ENCODE measurements at places on chromosomes 6 and 20.

GRCh38 chr20:40604416-40604815 is 84.6 kb downstream of the MAFB start:
- DNase-seq, result no peak

DNA sequence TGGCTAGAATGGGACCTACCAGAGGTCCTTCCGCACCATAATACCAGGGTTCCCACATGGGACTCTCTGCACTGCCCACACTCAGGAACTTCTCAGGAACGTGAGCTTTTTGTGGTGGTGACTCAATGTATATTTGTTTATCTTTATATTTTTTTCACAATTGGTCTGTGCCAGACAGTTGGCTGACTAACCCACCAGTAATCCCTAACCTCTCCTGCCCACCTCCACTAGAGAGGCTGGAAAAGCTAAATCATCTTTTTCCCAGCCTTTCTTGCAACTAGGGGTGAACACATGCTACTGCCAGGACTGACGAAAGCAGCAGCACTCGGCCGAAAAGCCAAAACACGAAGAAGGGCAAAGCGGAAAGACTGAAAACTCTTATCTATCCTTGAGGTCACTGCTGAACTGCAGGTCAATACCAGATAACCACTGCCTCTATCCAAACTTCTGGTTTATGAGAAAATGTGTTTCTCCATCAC is 112.9 kb downstream of the TRERF1 start:
- DNase-seq, result peak; percentile 60

DNA sequence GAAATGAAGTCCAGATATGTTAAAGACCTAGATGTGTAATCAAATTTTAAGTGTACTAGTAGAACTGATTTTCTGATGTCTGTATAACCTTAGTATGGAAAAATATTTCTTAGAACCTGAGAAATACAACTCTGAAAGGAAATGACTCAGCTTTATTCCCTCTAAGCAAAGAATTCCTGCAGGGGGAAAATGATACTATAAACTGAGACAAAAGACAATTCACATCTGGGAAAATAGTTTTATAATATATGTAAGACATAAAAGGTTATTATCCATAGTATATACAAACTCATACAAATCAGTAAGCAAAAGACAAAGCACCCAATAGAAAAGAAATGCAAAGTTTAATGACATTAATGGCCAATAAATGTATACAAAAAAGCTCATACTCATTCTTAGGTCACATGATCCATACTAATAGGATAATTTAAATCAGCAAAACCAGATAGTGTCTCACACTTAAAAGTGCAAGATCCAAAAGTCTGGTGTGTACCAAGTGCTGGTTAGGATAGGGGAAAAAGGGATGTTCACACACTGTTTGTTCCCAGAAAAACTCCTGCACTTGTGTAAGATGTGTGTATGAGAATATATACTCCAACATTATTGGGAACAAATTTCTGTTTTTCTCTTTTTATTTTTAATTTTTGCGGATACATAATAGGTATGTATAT is 22.6 kb downstream of the RNF217 start:
- no peak for DNase-seq

DNA sequence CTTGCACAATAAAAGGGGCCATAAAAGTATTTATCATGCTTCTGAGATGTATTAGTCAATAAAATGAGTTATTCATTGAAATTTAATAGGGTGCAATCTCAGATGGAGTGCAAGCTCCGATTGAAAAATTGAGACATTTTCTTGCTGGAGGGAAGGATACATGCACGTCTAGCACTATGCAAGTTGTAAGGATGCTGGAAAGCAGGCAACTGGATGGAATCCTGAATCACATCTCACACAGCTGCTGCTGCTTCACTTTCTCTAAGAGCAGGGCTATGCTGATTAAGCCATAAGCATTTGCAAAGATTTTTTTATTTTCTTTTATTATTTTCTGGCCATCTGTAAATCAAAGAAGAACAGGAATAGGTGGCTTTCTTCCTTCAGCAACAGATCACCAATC is 308.8 kb upstream of the EPHA7 start:
- no peak for DNase-seq

DNA sequence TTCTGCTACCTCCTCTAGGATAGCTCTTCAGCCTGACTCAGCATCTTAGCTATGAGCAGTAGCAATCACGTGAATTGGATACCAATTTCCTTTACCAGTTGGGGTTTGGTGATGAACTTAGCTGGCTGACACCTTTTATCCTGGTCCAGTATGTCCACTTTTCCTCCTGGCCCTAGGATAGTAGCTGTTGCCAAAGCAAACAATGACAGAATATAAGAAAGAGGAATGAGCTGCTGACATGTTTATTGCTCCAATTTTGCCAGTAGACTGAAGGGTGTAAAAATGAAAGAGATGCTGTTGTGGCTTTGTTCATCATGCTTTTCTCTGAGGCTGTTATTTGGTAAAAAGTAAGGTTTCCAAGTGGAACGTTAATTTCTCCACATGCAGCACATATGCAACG is 168.3 kb upstream of the JAG1 start:
- DNase-seq, result no peak

- no peak for DNase-seq
Measured at GRCh38 chr6:139590206-139590605, 215.8 kb upstream of the CITED2 start.

DNA sequence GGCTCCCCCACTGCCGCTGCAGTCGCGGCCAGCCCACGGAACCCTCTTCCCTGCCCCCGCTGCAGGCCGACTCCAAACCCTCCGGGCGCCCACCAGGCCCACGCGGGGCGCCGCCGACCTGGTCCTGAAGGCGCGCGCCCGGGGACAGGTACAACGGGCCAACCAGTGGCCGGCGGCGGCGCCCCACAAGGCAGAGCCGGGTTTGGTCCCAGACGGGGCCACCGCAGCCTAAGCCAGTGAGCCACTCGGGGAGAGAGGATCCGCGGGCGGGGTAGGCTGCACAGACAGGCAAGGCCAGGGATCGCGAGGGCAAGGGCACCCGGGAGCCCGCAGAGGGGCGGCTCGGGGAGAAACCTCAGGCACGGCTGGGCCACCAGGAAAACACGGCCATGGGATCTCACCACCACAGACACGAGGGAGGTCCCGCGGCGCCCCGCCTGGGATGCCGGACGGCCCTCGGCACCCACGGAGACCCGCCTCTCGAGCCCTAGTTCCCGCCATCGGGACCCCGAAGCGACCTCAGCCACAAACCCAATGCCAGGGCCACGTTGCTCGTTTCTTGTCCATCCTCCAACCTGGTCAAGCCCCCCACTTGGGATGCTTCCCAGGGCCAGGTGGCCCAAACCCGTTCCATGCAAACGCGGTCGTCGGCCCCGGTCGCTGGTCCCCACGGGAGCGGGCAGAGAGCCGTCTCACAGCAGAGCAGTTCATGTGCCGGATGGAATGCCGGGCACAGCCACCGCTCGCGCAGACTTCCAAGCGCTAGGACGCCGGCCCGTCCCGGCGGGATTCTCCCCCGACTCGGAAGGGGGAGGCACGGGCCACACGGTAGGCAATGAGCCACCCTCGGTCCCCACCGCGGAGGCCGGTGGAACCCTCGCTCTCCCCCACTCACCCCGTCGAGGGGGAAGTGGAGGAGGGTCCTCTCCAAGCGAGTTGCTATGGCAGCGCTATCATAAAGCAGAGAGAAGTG is 1956.6 kb upstream of the DEFB115 start:
- no peak for DNase-seq

DNA sequence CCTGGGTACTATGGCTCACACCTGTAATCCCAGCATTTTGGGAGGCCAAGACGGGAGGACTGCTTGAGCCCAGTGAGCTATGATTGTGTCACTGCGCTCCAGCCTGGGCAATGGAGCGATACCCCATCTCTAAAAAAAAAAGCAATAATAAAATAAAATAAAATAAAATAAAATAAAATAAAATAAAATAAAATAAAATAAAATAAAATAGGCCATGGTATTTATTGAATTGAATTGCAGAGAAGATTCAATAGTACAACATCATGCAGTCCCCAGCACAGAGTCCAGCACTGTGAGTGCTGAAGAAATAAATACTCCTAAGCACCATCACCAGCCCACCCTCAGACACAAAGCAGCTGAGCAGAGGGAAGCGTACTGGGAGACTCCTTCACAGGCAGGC is 144.7 kb downstream of the RALGAPA2 start:
- DNase-seq, result no peak

GRCh38 chr6:110881546-110882273 is 7.1 kb downstream of the AMD1 start:
- DNase-seq, result no peak

DNA sequence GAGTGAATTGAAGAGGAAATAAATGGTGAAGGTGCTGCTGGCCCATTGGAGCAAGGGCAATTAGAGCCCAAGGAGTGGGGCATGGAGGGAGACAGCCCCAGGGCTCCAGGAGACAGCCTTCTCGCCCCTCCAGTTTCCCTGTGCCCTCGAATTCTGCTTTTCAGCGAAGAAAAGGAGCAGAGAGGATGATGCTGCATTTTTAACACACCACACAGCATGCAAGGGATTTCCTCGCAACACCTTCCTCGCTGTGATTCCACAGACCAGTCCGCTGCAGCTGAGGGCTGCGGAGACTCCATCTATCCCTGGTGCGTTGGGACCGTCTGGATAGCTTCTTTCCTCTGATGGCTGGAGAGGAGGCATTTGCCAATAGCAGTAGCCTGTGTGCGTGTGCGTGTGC is 41.7 kb downstream of the PTCHD4 start:
- no peak for DNase-seq

All from inflammatory macrophage (primary cell).